ENCODE measurements at places on chromosomes 4 and X. TPM values are rescaled to one million over a fixed set of nuclear protein-coding genes. Genes with fewer than 3 reads are reported as not detected.
A peak's percentile ranks its signal among the peaks of the same experiment; 100 is the strongest.

Gene FAM47A
- total RNA-seq, result not detected

GRCh38 chr4:10259976-10260375, 143.4 kb upstream of the WDR1 start:
- H3K27ac ChIP-seq, result no peak overlapping the region
- H3K4me1 ChIP-seq, result no peaks in the 10 kb centered on the region
- no peak overlapping the region for H3K4me3 ChIP-seq
- no peaks in the 10 kb centered on the region for H3K27me3 ChIP-seq

GRCh38 chr4:74583757-74584156, 138.8 kb downstream of the AREG start:
- H3K27me3 ChIP-seq, result no peaks in the 10 kb centered on the region
- H3K36me3 ChIP-seq, result no peaks in the 10 kb centered on the region
- DNase-seq, result peak; percentile 63
- peak overlapping the region; percentile 79 for H3K27ac ChIP-seq
- peak overlapping the region; percentile 24 for H3K4me3 ChIP-seq

Gene MAGEA4
- not detected for total RNA-seq

Gene SSX2B
- not detected for total RNA-seq

DNA sequence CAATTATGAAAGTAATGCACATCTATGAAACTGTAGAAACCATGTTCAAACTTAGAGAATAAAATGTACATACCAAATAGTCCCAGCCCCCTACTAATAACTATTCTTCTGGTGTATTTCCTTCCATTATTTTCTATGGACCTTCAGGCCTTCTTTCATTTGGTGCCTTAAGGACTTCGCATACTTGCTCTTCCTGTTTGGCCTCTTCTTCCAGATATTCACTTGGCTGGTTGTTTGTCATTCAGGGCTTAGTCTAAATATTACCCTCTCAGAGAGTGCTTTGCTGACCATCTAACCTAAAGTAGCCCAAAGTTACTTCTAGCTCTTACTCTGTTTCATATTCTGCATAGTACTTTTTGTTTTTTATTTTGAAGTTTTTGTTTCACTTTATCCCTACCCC, 70.3 kb upstream of the ARMCX2 start:
- DNase-seq, result no peak
- no peaks in the 10 kb centered on the region for H3K36me3 ChIP-seq
- H3K27me3 ChIP-seq, result peaks cover 49% of the 10 kb centered on the region
- H3K4me3 ChIP-seq, result no peak overlapping the region
- no peaks in the 10 kb centered on the region for H3K4me1 ChIP-seq

- no peak for DNase-seq
- no peaks in the 10 kb centered on the region for H3K36me3 ChIP-seq
- no peaks in the 10 kb centered on the region for H3K27me3 ChIP-seq
- no peak overlapping the region for H3K27ac ChIP-seq
Observed at GRCh38 chr4:184294606-184295133, 77.0 kb upstream of the ENPP6 start.

DNA sequence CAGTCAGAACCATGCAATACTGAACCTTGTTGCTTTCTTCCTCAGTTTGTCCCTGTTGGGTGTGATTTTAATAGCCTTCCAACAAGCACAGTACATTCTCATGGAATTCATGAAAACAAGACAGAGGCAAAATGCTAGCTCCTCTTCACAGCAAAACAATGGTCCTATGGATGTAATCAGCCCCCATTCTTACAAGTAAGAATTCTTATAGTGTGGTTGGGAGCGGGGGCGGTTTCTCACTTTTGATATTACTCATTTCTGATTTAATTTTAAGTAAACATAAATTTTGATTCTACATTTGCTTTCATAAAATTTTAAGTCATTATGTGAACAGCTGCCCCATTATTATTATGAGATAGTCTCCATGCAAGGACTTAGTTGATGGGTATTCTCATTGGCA, 80.8 kb upstream of the TLR2 start:
- H3K27ac ChIP-seq, result no peak overlapping the region
- DNase-seq, result no peak

DNA sequence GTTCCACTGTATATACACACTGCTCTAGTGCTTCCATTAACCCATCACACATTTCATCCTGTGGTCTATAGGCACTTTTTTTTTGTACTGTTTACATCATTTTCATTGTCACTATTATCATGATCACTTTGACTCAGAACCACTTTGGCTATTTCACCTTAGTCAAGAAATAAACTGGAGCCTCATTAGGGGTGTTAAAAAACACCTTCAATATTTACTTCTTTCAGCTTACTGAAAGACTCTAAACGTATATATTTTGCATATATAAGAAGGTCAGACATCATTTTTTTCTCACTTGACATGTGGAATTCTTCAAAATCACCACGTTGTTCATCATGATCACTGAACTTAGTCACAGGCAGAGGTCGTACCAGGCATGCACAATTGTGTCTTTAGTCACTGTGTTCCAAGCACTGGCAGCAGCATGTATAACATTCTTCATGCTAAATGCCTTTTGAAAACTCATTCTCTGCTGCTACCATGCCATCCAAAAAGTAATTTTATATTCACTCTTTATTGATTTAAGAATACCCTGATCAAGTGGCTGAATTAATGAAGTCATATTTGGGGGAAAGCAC, 229.2 kb upstream of the ARSJ start:
- DNase-seq, result peak; percentile 10
- H3K36me3 ChIP-seq, result no peaks in the 10 kb centered on the region
- H3K4me1 ChIP-seq, result no peaks in the 10 kb centered on the region
- no peak overlapping the region for H3K27ac ChIP-seq
- no peaks in the 10 kb centered on the region for H3K27me3 ChIP-seq
- no peak overlapping the region for H3K4me3 ChIP-seq

Gene RAB40A
- total RNA-seq, result 0.17 TPM

GRCh38 chrX:51332188-51332942, at the start of gene NUDT10:
Gene NUDT10 (plus strand): TSS chrX:51332822. CDS start chrX:51332966, 144 bp downstream.
- H3K4me3 ChIP-seq, result peak within 1 kb of the TSS; percentile 31
- H3K4me1 ChIP-seq, result no peaks in the 10 kb centered on the region
- H3K27ac ChIP-seq, result no peak within 1 kb of the TSS
- H3K27me3 ChIP-seq, result peaks cover 30% of the 10 kb centered on the region

DNA sequence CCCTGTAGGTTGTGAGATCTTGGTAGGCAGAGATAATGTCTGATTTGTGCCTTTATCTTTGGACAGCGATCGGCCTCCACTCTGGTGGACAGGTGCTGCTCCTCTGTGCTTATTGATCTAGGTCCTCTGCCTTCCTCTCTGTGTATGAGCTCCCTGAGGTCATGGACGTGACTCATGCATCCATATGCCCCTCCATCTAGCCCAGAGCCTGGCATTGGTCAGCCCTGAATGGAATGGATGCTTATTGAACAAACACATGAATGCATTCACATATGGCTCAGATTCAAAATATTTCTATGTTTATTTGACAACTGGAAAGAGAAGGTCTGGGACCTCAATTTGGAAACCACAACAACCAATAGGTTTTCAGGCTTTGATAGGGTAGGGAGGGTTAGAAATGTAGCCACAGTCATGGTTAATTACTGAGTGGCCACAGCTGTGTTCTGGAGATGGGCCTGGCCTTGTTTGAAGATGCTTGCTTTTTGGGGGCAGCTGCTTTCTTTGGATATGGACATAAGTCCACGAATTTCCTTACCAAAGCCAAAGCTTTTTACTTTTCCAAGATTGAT, 76.2 kb downstream of the SEL1L3 start:
- no peak overlapping the region for H3K4me3 ChIP-seq
- no peak overlapping the region for H3K27ac ChIP-seq
- no peaks in the 10 kb centered on the region for H3K27me3 ChIP-seq
- H3K36me3 ChIP-seq, result peaks cover 15% of the 10 kb centered on the region
- H3K4me1 ChIP-seq, result no peaks in the 10 kb centered on the region

Gene MAMLD1
- 1.7 TPM for total RNA-seq

DNA sequence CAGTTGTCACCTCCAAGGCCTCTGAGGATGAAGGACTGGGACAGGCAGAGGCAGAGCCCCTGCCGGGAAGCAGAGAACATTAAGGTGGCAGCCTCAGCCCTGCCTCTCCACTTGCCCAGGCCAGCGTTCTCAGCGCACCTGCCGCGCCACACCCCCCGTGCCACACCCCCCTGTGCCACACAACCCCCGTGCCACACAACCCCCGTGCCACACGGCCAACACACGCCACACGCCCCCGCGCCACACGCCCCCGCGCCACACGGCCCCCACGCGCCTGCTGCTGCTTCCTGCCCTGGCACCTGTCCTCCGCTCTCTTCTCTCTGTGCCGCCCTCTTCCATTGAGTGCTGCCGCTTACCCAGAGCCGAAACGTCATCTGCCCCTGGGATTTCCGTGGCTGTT, 58.0 kb upstream of the ZFP42 start:
- no peaks in the 10 kb centered on the region for H3K27me3 ChIP-seq
- H3K4me1 ChIP-seq, result no peaks in the 10 kb centered on the region
- H3K36me3 ChIP-seq, result no peaks in the 10 kb centered on the region
- DNase-seq, result no peak
- no peak overlapping the region for H3K4me3 ChIP-seq
- no peak overlapping the region for H3K27ac ChIP-seq

Gene MAGED4
- total RNA-seq, result not detected

DNA sequence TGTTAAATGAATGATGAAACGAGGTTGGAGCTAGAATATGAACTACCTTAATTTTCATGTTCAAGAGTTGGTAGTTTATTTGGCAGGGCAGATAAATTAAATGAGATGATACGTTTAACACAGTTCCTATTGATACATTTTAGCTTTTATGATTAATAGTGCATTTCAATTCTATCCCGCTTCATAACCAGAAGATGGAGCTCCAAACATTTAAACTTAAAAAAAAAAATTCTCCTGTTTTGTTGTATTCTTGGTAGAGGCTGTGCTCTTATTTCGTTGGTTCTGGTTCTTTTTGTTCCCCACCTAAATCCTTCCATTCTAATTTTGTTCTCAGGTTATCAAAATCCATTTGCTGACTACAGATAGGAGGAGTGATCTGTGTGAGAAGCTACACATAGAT, 71.8 kb upstream of the PTPN13 start:
- no peak overlapping the region for H3K27ac ChIP-seq
- peaks cover 6% of the 10 kb centered on the region for H3K36me3 ChIP-seq
- peak; percentile 17 for DNase-seq
- H3K4me3 ChIP-seq, result no peak overlapping the region
- no peaks in the 10 kb centered on the region for H3K27me3 ChIP-seq
- H3K4me1 ChIP-seq, result no peaks in the 10 kb centered on the region

Gene CCNA2
- 12.1 TPM for total RNA-seq

DNA sequence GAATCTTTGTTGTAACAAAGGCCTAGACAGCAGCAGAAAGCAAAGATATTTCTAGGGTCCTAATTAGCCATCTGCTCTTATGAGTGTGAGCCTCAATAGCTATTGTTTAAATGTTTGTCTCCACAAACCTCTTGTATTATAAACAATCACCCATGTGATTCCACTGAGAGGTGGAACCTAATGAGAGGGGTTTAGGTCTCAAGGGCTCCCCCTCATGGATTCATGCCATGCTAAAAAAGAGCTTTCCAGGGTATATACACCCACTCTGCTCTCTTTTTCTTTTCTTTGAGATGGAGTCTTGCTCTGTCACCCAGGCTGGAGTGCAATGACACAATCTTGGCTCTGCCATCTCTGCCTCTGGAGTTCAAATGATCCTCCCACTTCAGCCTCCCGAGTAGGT, 42.1 kb downstream of the TRIM61 start:
- H3K27me3 ChIP-seq, result no peaks in the 10 kb centered on the region
- H3K4me1 ChIP-seq, result no peaks in the 10 kb centered on the region
- DNase-seq, result no peak
- no peak overlapping the region for H3K4me3 ChIP-seq
- no peak overlapping the region for H3K27ac ChIP-seq

Gene OTUD6A
- not detected for total RNA-seq

- peak overlapping the region; percentile 14 for H3K27ac ChIP-seq
- H3K4me3 ChIP-seq, result no peak overlapping the region
- no peak for DNase-seq
- H3K4me1 ChIP-seq, result peaks cover 9% of the 10 kb centered on the region
Observed at GRCh38 chr4:69702201-69702600, 49.2 kb upstream of the UGT2A1 start.

GRCh38 chr4:33914386-33914785, 2329.9 kb downstream of the ARAP2 start:
- H3K4me3 ChIP-seq, result no peak overlapping the region
- DNase-seq, result peak; percentile 1
- no peaks in the 10 kb centered on the region for H3K36me3 ChIP-seq
- H3K27me3 ChIP-seq, result no peaks in the 10 kb centered on the region
- H3K4me1 ChIP-seq, result peaks cover 4% of the 10 kb centered on the region

Gene MAGEB17
- not detected for total RNA-seq

DNA sequence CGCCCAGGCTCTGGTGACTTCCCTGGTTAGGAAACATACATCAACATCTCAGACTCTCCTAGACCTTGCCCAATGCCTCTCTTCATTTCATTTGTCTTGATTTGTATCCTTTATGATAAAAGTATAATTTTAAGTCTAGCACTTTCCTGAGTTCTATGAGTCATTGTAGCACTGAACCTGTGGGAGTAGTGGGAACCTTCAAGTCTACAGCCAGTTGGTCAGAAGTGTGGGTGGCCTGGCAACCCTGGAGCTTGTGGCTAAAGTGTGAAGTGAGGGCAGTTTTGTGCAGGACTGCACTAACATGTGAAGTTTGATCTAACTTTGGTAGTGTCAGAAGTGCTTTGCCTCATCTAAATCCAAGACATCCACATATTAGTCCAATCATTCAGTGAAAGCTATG, 259.3 kb upstream of the IGFBP7 start:
- peaks cover 12% of the 10 kb centered on the region for H3K4me1 ChIP-seq
- H3K4me3 ChIP-seq, result no peak overlapping the region
- H3K27ac ChIP-seq, result no peak overlapping the region
- peaks cover under 1% of the 10 kb centered on the region for H3K36me3 ChIP-seq

Gene BMP15
- total RNA-seq, result not detected

GRCh38 chr4:76697129-76697803, 200.7 kb downstream of the SOWAHB start:
- H3K36me3 ChIP-seq, result peaks cover 6% of the 10 kb centered on the region
- peaks cover 25% of the 10 kb centered on the region for H3K4me1 ChIP-seq
- no peak overlapping the region for H3K4me3 ChIP-seq
- DNase-seq, result no peak

DNA sequence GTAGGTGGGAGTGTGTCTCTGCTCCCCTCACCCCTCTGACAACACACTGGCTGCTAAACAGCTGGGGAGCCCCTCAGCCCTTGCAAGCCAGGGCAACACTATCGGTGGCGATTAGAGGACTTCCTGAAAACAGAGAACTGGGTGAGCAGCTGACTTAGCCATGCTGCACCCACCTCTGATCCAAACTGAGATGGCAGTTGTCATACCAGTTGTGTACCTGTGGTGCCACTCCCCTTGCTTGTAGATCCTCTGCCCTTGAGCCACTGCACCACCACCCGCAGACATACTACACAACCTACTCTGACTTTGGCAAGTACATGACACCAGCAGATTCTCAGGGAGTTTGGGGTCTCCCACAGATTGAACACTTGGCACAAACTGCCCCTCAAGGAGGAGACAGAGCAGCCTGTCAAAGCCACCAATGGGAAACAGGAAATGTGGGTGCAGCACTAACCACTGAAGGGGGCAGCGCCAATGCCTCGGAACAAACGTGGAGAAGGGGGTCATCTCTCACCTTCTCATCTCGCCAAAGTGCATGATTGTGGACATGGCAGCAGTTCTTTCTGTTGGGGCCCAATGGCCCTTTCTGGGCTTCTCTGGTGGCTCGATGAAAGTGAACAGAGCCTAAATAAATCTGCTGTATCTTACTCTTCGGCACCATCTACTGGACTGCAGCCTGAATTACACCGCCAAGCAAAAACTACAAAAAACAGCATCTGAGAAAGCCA, 119.8 kb downstream of the NEK1 start:
- no peaks in the 10 kb centered on the region for H3K36me3 ChIP-seq
- no peaks in the 10 kb centered on the region for H3K4me1 ChIP-seq
- H3K27me3 ChIP-seq, result no peaks in the 10 kb centered on the region
- no peak overlapping the region for H3K27ac ChIP-seq
- DNase-seq, result peak; percentile 61

- no peak overlapping the region for H3K27ac ChIP-seq
- no peak for DNase-seq
- H3K4me3 ChIP-seq, result no peak overlapping the region
- no peaks in the 10 kb centered on the region for H3K27me3 ChIP-seq
Observed at GRCh38 chr4:17876943-17877342, 66.2 kb downstream of the NCAPG start.

All from MCF 10A (cell line).